ENCODE measurements at places on chromosomes 5 and 9.

DNA sequence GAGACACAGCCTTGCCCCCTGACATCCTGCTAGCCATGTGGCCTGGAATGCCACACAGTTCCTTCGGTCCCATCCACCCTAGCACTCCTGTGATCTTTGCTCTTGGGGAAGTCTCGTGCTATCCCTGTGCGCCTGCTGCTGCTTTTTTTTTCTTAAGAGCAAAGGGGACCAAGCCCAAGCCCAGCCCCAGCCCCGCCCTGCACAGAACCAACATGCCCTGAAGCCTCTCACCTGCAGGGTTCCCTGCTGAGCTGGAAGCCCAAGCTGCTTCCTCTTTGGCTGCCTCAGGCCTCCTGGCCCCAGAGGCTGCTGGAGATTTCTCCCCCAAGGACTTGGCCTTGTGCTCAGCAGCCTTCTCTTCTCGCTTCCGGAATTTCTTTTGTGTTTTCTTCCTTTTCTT lies 1.8 kb downstream of the SURF6 start:
- DNase-seq: no peak

- no peak for DNase-seq
Observed at GRCh38 chr9:106403081-106403480, 459.9 kb upstream of the ZNF462 start.

- DNase-seq: no peak
Observed at GRCh38 chr5:141780952-141781781, 97.0 kb downstream of the PCDH1 start.

- DNase-seq: no peak
Observed at GRCh38 chr5:178368716-178369300, 136.2 kb upstream of the PHYKPL start.
